Astrocyte of the hippocampus (primary cell): ENCODE measurements at places on chromosomes 2 and 18.
A peak's percentile ranks its signal among the peaks of the same experiment; 100 is the strongest.

DNA sequence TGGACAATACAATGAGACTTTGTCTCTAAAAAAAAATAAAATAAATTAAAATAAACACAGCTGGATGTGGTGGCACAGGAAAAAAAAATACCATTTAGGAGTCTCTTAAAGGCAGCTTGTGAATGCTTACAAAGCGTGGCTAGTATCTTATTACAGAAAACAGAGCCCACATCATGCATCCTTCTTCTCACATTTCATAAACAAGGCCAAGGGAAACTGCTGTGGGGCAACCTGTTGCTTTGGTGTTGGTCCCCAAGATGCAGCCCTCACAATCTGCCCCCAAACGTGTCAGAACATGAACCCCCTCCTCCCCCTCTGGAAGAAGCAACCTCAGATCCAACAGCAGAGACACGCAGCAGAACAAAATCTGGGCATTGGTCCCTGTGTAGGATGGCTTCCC is 2.6 kb downstream of the SLC14A1 start:
- no peak for DNase-seq

GRCh38 chr2:218471036-218471435 is 52.1 kb downstream of the VIL1 start:
- no peak for DNase-seq

GRCh38 chr2:31166925-31167324 is 28.7 kb upstream of the GALNT14 start:
- no peak for DNase-seq

GRCh38 chr18:24600076-24600654 is 139.7 kb downstream of the HRH4 start:
- DNase-seq = peak; percentile 72

DNA sequence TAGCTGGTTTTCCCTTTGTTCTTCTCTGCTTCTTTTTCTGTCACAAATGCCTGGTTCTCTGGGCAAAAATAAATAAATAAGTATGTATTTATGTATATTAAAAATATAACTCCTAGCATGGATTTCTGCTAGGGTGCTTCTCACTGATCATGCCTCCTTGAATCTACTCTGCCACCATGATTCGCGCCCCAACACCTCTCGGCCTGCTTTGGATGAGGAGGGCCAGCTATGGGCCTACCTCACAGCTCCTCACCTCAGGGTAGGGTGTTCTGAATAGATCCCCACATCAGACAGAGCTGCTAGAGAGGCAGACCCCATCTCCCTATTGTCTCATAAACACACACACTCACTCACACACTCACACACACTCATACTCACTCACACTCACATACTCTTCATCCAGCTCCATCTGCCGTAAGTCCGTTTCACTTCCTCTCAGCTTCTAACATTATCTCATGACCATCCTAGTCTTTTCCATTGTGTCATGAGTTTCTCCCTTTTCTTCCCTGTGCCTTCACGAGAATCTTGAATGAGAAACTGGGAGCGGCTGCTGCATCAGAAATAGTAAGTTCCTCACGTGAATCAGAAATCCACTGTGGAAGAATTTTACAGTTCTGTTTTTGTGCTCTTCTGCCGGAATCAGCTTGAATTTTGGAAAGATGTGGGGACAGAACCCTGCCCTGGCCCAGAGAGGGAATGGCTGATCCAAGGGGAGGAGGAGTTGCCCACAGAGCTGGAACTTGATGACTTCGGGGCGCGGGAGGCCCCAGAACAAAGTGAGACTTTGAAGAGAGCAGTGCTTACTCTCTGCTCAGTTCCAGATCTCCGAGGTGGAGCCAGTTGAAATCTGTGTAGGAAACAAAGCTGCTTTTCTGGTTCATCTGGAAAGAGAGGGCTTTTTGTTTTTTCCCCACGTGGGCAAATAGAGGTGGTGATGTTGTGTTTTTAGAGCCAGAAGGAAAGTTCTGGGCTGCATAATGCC is 20.9 kb downstream of the ANXA4 start:
- DNase-seq = no peak

DNA sequence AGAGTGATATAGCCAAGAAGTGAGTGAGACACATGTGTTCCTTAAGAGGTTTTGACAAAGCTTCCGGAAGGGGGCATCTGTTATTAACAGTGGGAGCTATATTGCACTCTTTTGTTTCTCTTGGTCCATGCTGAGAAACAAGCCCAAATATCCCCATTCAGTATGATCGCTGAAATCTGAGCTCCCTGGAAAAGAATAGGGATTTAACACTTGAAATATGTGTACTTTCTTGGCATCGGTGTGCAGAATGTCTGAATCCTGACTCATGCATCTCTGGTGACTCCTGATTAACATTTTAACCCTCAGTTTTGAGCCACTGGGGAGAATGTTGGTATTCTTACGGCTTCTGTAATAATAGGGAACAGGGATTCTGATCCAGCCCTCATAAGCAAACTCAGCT is 448.1 kb downstream of the TSN start:
- peak; percentile 95 for DNase-seq

DNA sequence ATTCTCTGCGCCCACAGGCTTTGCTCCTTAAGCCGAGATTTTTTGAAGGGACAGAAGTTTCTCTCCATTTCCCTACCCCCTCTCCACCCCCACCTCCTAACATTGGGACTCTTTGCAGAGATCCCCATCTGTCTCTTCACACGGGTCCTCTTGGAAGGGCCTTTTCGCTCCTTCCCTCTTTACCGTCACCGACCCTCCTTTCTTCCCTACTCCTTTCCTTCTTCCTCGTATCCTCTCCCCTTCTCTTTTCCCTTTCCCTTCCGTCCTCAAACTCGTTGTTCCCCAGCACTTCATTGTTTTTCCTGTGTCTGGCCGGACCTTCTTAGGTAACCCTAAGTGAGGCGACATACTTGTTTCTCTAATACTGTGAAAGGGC is 660 bp downstream of the COPS7B start:
- DNase-seq = no peak

GRCh38 chr2:85253890-85254289 is 73.9 kb downstream of the TGOLN2 start:
- DNase-seq = no peak

DNA sequence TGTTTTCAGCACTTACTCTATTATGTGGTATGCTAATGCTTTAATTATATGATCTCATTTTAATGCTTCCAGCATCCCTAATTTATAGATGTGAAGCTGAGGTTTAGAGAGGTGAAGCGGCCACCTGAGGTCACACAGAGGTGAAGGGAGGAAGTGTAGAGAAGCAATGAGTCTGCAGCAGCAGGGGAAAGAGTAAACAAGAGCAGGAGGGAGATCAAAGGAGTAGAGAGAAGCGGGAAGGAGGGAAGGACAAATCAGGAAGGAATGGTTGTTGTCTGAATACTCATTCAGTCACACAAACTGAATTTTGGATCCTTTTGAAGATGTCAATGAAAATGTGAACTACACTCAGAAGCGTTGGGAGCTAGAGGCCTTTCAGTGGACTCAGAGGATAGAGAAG is 130.0 kb downstream of the CPS1 start:
- no peak for DNase-seq

DNA sequence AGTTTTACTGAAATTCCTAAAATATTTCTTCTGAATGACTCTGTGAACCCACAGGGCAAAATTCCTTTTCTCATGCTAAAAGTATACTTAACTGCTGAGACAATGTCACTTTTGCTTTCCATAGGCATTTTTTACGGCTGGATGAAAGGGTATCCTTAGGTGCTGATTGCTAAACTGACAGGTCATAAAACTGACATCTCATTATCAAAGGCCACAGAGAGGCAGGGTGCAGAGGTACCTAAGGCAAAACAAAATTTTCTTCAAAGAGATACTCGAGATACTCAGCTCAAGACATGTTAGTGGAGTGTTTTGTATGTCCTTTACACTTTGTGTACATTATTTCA is 62.0 kb upstream of the WDR75 start:
- DNase-seq = peak; percentile 66

DNA sequence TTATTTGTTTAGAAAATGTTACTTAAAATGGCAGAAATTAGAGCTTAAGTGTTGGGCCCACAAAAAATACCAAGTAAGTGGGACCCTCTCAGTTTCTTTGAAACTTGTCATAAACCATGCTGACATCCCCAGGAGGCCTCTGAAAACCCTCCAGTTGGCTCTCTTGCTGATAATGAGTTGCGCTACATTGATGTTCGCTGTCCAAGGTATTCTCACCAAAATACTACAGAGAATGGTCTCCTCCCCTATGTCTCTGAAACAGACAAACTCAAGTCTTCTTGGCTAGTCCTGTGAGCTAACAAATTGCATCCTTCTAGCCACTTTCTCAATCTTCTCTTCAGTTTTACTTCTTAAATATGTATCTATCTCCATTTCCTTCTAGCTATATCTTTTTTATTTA is 669.4 kb downstream of the IRS1 start:
- DNase-seq = peak; percentile 48

- no peak for DNase-seq
These were observed 37.5 kb upstream of the ATG16L1 start for GRCh38 chr2:233213975-233214374.

DNA sequence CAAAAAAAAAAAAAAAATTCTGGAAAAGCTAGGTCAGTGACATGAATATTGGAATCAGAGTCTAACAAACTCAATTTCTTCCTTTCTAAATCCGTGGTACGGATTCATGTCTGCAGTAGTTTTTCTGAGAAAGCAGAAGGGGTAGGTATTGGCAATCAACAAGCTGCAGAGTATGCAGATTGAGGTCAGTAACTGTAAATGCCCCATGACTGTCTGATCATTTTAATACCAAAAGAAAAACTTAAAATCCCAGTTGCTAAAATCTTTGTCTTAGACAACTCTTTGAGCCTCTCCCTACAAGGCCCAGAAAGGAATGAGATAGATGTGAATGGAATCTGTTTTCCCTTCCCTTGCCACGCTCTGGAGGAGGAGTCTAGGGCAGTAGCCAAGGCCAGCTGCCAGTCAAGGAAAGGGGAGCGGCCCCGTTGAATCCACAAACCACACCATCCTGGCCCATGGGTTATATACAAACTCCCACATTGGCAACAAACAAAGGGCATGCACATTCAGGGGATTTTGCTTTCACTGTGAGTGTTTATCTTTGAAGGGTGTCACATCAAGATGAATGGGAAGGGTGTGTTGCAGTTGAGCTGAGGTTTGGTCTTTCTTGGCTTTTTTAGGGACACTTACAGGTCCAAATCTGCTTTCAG is 6.1 kb upstream of the CASP8 start:
- peak; percentile 85 for DNase-seq

DNA sequence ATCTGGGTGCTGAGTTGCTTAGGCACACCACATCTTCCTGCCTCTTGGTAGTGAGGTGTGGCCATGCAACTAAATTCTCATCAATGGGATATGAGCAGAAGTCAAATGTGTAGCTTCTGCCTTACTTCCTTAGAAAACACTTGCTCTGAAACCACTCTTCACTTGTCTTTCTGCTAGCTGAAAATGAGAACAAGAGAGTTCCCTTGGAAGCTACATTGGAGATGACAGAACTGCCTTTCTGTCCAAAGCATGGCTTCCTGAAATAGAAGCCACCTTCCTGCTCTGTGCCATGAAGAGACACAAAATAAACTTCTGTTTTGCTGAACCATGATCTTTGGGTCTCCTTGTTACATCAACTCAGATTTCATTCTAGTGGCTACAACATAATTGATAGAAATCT is 659.9 kb downstream of the IRS1 start:
- DNase-seq = no peak

- no peak for DNase-seq
These were observed 5.9 kb downstream of the GYPC start for GRCh38 chr2:126661702-126662500.

DNA sequence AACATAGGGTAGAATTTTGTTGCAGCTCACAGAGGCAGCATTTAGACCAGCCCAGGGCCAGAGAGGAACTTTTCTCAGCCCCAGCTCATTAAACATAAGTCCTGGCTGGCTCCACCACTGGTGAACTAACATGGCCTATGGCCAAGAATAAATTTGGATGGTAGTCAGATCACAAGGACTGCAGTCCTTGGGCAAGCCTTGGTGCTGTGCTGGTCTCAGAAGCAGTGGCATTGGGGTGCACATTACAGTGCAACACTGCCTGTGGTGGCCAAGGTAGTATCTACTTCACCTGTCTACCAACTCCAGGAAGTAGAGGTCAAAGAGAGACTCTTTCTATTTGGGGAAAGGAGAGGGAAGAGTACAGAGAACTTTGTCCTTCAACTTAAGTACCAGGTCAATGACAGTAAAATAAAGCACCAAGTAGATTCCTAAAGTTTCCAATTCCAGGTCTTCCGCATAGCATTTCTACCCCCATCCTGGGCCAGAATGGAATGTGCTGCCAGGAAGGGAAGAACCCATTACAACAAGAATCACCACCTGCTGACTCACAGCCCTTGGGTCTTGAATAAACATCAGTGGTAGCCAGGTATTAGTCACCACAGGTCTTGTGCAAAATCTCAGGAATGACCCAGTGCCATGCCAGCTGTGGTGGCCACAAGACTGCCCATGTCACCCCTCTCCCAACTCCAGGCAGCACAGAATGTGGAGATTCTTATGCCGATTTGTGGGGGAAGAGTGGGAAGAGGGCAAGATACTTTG is 155.4 kb upstream of the FSIP2 start:
- DNase-seq = peak; percentile 93

DNA sequence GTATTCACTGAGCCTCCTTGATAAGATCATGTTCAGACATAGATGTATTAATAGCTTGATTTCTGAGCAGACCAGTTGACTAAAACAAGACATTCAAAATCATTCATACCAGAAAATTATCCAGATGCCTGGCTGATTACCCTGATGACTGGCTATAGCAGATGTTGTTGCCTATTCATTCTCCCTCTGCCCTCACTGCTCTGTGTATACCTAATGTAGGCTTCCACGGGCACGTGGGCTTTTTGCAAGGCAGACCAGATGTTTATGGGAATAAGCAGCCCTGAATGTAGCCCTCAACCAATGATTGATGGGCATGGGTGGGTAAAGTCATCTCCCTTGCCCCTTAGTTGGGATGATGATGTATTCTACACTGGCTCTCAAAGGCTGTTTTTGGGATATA is 289.1 kb downstream of the MBD2 start:
- no peak for DNase-seq

DNA sequence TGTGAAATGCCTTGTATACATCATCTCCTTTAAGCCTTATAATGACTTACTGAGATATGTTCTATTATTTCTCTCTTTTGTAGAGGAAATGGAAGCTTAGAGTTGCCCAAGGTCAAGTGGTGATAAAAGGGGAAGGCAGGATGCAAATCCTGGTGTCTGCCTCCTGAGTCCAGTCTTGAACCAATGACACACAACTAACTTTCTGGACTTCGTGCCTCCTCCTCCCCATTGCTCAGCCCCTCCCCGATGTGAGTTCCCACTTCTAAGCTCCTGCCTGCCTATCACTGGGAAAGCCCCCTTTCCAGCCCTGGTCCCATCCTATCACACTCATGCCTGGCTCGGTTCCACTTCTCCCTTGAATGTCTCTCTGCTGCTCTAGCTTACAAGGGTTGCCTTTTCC is 6.9 kb upstream of the CTIF start:
- no peak for DNase-seq

DNA sequence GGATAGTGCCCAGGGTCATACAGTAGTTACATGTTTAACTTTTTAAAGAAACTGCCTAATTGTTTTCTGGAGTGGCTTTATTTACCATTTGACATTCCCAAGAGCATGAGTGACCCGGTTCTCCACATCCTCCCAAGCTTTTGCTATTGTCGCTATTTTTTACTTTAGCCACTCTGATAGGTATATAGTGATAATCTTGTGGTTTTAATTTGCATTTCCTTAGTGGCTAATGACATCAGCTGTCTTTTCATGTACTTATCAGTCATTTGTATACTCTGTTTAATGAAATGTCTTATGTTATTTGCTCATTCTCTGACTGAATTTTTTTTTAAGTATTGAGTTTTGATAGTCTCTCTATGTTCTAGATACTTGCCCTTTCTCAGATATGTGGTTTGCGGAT is 109.7 kb upstream of the HS6ST1 start:
- DNase-seq = no peak

- DNase-seq = peak; percentile 66
These were observed at the start of gene ST6GAL2 for GRCh38 chr2:106885971-106886915. TSS of gene ST6GAL2 (minus strand) at chr2:106886167. CDS start at chr2:106843977, 42,190 bp downstream.
